ENCODE measurements at places on chromosomes 4 and X.

DNA sequence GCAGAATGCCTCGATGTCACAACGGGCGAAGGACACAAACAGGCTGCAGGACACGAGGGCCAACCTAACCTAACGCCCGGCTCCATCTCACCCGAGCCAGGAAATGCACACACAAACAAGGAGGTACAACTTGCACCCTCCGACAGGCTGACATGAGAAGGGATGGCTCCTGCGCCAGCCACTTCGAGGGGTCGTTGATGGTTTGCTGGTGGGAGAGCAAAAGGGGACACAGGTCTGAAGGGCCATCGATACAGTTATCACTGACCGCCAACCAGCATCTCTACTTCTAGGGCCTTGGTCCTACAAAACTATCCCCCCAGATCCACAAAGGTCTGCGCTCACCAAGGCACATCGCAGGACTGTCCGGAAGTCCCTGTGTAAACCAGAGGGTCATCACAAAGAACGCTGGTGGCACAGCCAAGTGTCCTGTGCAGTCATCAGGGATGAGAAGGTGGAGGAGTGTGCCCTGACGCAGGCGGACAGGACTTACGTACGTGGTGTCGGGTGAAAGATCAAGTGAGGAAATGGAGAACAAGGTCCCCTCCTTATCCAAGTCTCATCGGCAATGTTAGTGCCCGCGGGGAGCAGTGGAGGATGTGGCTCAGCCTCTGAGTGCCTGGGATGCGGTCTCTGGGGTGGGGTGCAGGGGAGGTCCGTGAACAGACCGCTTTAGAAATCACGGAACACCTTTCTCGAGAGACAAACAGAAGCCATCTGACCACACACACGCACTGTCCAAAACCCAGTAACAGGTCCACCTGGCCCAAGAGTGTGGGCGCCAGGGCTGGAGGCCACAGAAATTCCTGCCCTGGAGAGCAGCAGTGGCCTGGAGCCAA lies 7.0 kb downstream of the MXD4 start:
- no peak for DNase-seq

- no peak for DNase-seq
Observed at GRCh38 chr4:23706972-23707651, 182.7 kb downstream of the PPARGC1A start.

DNA sequence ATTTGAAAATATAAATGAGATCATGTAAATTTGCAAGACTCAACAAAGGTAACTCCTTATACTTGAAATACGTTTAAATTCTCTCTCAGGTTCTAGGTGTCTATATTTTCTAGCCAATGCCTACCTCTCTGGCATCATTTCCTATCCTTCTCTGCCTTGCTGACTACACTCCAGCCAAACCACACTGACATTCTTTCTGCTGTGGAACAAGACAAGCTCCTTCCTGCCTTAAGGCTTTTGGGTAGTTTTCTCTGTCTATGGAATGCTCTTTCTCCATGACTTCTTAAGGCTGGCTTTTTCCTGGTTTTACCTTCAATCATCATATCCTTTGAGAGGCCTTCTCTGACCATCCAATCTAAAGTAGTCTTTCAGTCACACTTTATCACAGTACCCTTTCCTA lies 201.0 kb downstream of the SPRY1 start:
- no peak for DNase-seq

- no peak for DNase-seq
Observed at GRCh38 chr4:23365086-23365485, 524.8 kb downstream of the PPARGC1A start.

- DNase-seq, result peak; percentile 81
Observed at GRCh38 chr4:36244257-36245082, at the start of gene ARAP2. Gene ARAP2, minus strand, starts transcription at chr4:36244514. Its CDS starts 15,028 bp downstream, at chr4:36229486.

GRCh38 chr4:52588097-52588496 lies 71.0 kb downstream of the USP46 start:
- no peak for DNase-seq

DNA sequence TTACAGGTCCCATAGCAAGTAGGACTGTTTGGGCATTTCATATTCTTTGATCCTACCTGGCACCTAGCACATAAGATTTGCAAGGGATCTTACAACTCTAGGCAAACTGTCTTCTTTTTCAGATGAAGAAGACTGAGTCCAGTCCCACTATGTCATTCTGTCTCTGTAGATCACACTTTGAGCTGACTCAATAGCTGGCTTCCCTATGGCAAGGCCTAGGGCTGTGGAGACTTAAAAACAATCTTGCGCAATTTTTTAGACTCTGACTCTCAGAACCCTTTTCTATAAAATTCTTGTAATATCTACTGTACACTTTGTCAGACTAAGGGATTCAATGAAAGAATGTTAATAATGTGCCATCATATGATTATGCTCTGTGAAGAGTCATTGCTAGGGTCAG lies 26.7 kb downstream of the OTC start:
- no peak for DNase-seq

DNA sequence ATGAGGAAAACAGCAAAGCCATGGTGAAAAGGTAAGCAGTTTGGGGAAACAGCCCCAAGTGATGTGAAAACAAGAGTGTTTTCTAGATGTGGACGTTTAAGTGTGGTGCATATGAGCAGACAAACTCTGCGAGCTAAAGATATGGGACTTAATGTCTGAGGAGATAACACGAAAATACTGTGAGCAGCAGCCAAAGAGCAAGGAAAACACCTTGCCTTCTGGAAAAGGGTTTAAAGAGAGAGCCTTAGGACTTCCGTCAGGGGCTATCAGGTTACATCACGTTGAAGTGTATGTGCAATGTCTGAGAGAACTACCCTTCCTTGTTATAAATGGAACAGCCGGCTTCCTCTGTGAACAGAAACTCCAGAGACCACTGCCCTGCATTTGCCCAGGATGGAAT lies 54.2 kb downstream of the LEF1 start:
- DNase-seq, result no peak

GRCh38 chrX:153945956-153946943 lies 1.8 kb upstream of the RENBP start:
- DNase-seq, result no peak

- DNase-seq, result no peak
Observed at GRCh38 chr4:11467931-11468330, 39.2 kb upstream of the HS3ST1 start.

DNA sequence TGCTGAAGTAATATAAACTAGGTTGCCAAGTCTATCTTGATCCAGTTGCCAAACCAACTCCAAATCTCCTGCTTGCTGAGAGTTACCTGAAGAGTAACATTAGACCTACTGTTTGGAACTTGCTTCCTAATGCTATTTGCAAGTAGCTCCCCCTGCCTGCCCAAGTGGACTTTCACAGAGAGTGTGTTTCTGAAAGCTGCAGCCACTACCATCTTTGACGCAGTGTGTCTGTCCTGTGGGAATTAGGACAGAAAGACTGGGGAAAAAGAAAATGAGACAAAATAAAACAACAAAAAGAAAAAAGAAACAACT lies 195.0 kb upstream of the HS3ST1 start:
- no peak for DNase-seq

DNA sequence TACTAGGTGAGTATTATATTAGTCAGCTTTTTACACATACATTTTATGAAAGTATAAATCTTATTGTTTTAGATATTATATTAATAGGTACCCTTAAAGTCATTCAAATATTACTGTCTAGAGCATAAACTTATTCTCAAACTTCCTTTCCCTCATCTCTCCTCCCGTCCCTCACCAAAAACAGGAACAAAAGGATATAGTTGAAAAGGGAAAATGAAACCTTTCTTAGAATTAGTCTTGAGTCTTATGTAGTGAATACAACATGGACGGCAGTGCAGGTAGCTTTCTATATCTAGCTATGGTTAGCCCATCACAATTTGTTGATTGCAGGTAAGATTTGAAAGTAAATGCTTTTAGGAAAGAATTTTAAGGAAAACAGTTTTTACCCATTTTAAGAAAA lies 65.6 kb downstream of the RBPJ start:
- DNase-seq, result no peak

- DNase-seq, result no peak
Observed at GRCh38 chrX:17395154-17395553, 20.2 kb downstream of the NHS start.

DNA sequence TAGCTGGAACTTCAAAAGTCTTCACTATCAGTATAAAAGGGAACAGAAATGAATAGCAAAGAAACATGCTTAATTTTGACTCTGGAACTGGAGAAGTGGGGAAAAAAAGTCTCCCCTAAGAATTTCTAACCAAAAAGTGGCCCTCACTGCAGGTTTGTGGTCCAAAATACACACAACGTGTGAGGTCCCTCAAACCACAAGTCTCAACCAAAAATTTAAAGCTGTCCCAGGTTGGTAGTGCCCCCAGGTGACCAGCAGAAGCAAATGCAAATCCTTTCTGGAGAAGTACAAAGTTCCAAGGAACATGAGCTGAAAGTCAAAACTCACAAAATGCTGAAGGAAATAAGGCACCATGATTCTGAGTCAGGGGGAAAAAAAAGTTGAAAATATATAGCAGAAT lies 23.6 kb upstream of the VAMP7 start:
- DNase-seq, result no peak

- DNase-seq, result no peak
Observed at GRCh38 chrX:97295954-97296353, 412.2 kb downstream of the RPA4 start.

- no peak for DNase-seq
Observed at GRCh38 chrX:17814059-17814458, 47.0 kb downstream of the RAI2 start.

DNA sequence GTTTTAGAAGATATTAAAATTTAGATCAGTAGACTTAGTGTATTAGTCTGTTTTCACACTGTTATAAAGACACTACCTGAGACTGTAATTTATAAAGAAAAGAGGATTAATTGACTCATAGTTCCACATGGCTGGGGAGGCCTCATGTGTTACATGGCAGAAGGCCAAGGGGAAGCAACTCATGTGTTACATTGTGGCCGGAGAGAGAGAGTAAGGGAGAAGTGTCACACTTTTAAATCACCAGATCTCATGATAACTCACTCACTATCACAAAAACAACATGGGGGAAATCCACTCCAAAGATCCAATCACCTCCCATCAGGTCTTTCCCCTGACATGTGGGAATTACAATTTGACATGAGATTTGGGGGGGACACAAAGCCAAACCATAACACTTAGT lies 1159.7 kb upstream of the PCDH7 start:
- no peak for DNase-seq
